ENCODE measurements at places on chromosomes 1 and 21. TPM values are rescaled to one million over a fixed set of nuclear protein-coding genes. Genes with fewer than 3 reads are reported as not detected.
A peak's percentile ranks its signal among the peaks of the same experiment; 100 is the strongest.

DNA sequence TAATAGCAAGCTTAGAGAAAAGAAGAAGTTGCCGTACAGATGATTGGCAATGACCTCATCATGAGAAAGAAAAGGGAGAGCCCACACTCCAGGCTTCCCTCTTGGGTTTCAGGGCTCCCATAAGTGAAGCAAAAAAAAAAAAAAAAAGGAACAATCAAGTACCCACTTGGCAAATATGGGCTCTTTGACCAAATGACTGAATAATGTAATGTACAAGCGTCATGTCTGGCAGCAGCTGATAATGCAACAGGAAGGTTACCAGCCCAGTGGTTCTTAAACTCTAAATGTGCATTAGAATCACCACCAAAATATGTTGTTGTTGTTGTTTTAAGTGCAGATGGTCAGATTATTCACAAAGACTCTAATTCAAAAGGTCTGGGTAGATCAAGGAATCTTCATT lies 13.5 kb downstream of the TNFSF4 start:
- peaks cover 26% of the 10 kb centered on the region for H3K4me1 ChIP-seq
- peaks cover 2% of the 10 kb centered on the region for H3K36me3 ChIP-seq
- peaks cover 13% of the 10 kb centered on the region for H3K27me3 ChIP-seq
- DNase-seq: no peak

SELENOF gene
- total RNA-seq: 216 TPM

DNA sequence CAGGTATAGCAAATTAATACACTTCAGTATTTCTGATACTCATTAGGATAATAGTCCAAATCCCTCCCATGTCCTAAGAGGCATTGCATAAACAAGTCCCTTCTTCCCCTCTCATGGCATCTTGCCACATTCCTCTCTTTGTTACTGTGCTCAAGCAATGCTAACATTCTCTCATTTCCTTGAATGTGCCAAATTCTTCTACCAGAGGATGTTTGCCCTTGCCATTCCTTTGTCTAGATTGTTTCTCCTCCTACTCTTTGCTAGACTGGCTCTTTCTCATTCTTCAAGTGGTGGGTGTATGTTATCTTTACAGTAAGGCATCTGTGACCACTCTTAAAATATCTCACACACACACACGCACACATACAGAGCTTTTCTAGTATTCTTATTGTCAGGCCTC lies 621.0 kb upstream of the CXADR start:
- no peak overlapping the region for H3K4me3 ChIP-seq
- peak overlapping the region; percentile 84 for H3K27ac ChIP-seq
- peaks cover 4% of the 10 kb centered on the region for H3K36me3 ChIP-seq
- no peaks in the 10 kb centered on the region for H3K27me3 ChIP-seq
- no peak for DNase-seq
- H3K4me1 ChIP-seq: peaks cover 27% of the 10 kb centered on the region

DNA sequence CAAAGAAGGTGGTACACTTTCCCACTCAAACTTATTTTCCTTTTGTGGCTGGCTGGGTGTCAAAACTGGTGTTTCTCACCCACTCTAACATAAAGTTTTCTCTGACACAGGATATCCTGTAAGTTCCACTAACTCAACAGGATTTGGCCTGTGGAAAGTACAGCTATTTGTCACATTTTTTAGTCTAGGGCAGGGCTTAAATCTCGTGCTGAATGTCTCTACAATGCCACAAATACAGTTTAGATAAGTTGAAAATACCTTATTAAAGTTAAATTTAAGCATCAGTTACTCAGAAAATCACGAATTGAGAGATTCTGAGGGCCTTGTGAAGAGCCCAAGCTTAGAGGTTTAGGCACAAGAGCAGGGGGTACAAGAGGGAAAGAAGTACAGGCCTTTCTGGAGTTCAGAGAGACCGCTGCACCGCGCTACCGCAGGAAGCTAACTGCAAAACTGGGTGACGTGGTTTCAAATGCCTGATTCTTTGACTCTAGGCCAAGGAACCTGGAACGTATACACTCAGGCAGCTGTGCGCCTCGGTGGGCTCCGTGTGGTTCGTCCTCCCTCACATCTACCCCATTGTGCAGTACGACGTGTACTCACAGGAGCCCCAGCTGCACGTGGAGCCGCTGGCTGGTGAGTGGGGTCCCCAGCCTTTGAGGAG lies 23.4 kb upstream of the PWP2 start:
- DNase-seq: peak; percentile 67
- no peaks in the 10 kb centered on the region for H3K27me3 ChIP-seq
- H3K36me3 ChIP-seq: peaks cover 50% of the 10 kb centered on the region
- H3K4me1 ChIP-seq: peaks cover 8% of the 10 kb centered on the region
- H3K27ac ChIP-seq: peak overlapping the region; percentile 27

All from chondrocyte (in vitro differentiated cells).